NCI-H1092 (cell line): ENCODE measurements at places on chromosomes 5 and 9.

GRCh38 chr5:142508591-142508990, 177.3 kb downstream of the FGF1 start:
- no peak for DNase-seq

DNA sequence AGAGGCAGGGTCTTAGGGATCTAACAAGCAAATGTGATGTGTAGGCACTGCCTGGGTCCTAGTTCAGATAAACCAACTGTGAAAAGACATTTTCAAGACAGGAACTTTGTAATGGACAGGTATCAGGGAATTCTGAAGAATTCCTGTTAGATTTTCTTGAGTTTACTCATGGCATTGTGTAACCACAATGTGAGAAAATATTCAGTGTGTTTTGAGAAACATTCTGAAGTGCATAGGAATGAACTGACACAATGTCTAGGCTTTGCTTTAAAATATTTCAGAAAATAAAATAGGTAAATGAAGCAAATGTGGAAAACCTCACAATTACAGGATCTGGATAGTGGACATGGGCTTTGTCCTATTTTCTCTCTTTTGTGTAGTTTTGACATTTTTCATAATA, 15.2 kb upstream of the AFAP1L1 start:
- DNase-seq = no peak

- no peak for DNase-seq
Observed at GRCh38 chr9:135062254-135062653, 25.2 kb upstream of the OLFM1 start.

- DNase-seq = no peak
Observed at GRCh38 chr9:35617548-35617947, 665 bp downstream of the CD72 start.

DNA sequence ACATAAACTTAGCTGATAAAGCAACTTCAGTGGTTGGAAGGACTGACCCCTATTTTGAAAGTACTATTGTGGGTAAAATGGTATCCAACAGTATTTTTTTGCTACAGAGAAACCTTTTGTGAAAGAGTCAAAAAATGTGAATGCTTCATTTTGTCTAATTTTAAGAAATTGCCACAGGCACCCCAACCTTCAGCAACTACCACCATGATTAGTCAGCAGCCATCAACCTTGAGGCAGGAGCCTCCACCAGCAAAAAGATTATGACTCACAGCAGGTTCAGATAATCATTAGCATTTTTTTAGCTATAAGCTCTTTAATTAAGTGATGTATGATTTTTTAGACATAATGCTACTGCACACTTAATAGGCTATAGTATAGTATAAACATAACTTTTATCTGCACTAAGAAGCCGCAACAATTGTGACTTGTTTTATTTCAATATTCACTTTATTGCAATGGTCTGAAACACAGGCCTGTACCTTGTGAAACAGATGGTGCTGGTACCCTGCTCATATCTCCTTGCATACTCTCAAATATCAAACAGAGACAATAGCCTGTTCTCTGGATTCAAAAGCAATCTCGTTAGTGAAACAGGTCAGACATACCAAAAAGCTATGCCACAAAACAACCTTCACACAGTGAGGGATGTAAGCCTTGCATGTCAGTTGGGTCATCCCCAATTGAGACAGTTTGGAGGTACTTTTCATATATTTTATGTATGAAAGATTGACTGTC, 261.2 kb upstream of the FAM174A start:
- no peak for DNase-seq

GRCh38 chr9:136189394-136190236, 15.3 kb downstream of the LHX3 start:
- DNase-seq = no peak

DNA sequence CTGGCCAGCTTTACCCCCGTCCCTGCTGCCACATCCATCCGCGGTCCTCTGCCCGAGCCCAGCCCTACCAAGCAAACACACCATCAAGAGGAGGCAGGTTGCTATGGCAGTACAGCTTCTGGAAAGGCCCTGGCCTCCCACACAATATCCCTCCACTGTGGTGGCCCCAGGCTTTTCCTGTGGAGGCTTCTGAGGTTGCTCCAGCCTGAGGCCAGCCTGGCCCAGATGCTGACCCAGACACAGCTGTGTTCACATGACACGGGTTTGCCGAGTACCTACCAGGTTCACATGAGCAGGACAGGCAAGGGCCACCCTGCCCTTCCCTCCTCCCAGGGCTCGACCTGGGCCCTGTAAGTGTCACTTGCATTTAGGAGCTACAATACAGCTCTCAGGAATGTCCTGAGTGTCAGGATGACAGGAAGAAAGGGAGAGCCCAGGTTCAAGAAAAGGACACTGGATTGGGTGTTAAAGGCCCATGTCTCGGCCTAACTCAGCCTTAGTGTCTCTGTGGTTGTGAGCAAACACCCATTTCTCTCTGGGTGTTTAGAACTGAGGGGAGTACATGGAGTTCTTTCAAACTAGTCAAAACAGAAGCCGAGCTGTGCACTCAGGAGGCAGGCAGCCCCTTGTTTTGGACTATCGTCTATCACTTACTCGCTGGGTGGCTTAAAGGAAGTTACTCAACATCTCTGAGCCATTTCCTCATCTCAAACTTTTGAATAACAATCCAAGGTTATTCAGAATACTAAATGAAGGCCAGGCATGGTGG, 40.2 kb downstream of the NAIF1 start:
- DNase-seq = no peak

DNA sequence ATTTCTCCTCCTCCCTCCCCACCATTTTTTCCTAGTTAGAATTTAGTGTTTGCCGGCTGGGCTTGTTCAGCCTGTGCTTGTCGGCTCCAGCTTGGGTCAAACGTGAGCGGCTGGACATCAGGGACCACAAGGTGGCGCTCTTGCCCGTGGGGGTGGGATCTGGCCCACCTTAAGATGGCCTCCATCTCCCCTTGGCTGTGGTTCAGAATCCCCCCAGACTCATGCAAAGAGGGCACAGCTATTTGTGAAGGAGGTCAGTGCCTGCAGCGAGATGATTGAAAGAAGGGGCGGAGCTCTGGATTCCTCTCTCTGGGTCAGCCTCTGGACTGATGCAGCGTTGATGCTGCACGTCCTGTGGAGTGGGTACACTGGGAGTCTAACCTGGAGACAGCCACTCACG, 283.3 kb upstream of the TUT7 start:
- no peak for DNase-seq

- no peak for DNase-seq
Observed at GRCh38 chr9:113896713-113897112, 20.6 kb downstream of the ZNF618 start.

GRCh38 chr9:95857124-95857523, 18.4 kb upstream of the ERCC6L2 start:
- DNase-seq = peak; percentile 88

DNA sequence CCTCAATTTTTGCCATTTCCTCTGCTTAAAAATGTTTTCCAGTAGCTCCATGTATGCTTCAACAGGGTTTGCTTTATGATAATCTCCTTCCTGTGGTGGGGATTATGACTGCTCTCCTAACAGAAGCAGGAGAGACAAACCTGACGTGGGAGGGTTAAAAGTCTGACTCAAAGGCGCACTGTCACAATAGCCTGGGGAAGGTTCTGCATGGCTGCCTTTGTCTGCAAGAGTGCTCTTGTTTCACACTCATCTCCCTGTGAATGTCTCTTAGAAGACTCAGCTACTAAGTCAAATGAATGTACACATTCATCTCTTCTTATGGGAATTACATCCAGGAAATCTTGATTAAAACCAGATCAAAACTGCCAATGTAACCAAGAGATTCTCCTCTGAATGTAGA, 90.9 kb upstream of the MTAP start:
- DNase-seq = no peak

DNA sequence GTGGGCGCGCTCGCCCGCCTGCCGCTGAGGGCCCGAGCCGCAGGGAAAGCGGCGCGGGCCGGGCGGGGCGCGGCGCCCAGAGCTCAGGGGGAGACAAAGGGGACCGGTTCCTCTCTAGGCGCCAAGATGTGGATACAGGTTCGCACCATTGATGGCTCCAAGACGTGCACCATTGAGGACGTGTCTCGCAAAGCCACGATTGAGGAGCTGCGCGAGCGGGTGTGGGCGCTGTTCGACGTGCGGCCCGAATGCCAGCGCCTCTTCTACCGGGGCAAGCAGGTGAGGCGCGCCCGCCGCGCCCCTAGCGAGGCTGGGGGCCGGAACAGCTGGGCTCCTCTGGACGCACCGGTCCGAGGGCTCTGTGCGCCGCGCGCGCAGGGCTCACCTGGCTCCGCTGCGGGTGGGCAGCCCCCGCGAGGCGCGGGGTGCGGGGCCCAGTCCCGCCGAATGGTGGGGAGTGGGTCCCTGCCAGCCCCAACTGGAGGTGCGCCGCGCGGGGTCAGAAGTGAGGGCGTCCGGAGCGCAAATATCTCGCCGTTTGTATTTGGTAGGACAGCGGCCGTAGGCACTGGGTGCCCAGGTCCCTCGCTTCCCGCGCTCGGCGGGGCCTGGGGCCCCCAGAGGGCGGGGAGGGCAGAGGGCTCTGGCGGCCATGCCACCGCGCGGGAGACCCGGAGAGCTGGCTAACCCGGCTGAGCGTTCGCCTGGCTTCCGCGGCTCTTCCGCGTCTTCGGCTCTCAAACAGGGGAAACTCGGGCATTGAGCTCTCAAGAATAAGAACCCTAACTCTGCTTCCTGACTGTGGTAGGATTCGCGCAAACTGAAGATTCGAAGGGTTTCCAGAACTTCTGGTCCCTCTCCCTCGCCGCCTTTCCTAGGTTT, 607 bp downstream of the UHRF2 start:
- no peak for DNase-seq

- DNase-seq = no peak
Observed at GRCh38 chr5:35370871-35371270, 140.6 kb upstream of the PRLR start.

DNA sequence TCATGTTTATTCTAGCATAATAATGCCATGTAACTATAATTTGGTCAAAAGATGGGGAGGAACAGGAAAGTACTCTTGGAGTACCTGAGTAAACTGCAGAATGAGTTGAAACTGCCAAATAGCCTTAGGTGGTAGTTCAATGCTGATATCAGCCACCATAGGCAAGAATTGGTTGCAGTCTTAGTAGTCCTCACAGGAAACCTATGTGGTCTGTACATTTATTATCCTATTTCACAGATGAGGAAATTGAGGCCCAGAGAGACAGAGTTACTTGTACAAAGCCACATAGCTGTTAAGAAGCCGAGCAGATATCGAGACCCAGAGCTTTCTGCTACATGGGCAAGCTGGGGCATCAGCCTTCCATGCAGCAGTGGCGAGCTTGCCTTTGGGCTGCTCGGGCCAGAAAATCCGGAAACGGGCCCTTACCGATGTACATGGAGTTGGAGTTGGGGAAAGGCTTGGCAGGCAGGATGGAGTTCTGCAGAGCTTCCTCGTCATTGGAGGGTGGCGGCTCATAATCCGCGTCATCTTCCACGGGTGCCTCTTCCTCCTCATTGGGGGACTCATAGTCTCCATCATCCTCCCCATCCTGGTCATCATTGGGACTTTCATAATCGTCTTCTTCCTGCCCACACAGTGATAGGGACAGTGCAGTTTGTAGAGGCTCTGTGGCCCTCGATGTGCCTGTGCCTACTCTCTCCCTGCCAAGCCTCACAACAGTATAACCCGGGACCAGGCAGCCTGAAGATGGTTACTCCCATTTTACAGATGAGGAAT, 27.1 kb downstream of the LCP2 start:
- no peak for DNase-seq

GRCh38 chr5:149421834-149422233, 42.7 kb upstream of the IL17B start:
- DNase-seq = no peak

- no peak for DNase-seq
Observed at GRCh38 chr5:76736679-76737556, 21.0 kb downstream of the F2R start.

DNA sequence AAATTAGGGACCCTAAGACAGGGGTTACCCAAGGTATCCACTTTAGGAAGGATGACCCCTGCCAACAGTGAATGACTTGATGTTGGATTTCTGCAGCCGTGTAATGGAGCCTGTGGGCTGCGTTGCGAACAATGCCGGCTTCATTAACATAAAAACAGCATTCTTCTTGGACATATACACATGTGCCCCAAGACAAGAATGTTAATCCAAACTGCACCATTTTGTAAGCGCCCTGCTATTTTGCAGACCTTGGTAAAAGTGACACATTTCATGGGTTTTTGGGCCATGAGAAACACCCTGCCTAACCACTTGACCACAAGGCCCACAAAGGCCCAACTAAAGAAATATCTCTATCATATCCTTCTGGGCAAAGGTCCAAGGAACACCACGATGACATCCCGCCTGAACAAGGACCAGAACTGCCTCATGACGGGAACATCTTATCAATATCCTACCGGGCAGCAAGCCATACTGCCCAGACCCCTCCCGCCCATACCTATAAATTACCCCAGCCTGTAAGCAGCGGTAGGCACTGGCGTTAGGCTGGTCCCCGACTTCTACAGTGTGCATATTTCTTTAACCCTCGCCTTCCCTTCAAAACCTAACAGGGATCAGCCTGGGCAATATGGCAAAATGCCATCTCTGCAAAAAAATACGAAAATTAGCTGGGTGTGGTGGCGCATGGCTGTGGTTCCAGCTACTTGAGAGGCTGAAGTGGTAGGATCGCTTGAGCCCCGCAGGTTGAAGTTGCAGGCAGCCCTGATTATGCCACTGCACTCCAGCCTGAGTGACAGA, 9.7 kb upstream of the PDCD1LG2 start:
- peak; percentile 60 for DNase-seq

DNA sequence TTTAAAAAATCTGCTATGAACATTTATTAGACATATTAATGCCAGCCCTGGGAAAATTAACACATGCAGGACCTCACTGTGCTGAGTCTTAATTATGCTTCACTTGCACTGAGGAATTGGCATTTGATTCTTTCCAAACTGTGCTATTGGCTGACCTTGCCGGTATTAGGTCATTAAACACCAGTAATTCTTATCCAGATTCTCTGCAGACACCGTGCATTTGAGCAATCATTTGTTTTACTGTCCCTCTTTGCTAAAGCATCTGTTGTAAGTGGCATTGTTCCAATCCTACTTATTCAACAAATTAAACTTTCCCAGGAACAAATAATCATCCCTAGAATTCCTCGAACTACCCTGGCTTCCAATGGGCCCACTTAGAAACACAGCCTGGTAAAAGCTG, 145.0 kb downstream of the SLC12A2 start:
- DNase-seq = no peak

DNA sequence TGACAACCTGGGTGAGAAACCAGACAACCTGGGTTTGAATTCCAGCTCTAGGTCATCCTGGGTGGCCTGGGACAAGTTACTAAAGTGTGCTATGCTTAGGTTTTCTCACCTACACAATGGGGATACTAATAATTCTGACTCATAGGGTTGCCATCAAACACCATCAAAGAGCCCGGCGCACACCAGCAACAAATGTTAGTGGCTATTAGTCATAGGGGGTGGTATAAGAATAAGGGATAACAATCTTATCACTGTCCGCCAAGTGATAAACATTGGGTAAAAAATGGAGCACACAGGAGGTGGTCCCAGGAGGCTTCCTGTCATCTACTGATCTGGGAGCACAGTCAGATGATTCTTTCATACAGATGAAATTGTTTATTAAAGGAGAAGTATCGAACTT, 61.4 kb upstream of the AFAP1L1 start:
- DNase-seq = no peak

DNA sequence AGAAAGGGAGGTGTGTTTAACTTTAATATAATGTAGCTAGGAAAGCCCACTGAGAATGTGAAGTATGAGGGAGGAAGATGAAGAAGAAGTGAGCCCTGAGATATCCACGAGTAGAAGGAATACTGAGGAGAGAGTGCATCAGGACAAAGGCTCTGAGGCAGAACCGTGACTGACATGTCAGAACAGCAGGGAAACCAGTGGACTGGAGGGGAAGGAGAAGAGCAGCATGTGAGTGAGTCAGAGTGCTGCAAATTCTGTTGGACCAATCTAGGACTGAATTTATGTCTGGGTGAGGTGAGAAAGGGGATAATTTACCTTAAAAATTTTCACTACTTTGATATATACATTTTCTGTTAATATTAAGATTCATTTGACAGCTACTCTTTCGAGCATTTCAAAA, 110.3 kb downstream of the ST8SIA4 start:
- DNase-seq = no peak
